ENCODE measurements at places on chromosomes 12 and 14. TPM values are rescaled to one million over a fixed set of nuclear protein-coding genes. Genes with fewer than 3 reads are reported as not detected.

Gene ADAM21
- not detected for total RNA-seq

GRCh38 chr14:60169722-60170121 lies 4.5 kb upstream of the DHRS7 start:
- H3K4me1 ChIP-seq, result peaks cover 8% of the 10 kb centered on the region
- H3K27ac ChIP-seq, result no peak overlapping the region
- H3K4me3 ChIP-seq, result no peak overlapping the region
- no peak for DNase-seq
- no peaks in the 10 kb centered on the region for H3K27me3 ChIP-seq
- no peaks in the 10 kb centered on the region for H3K36me3 ChIP-seq

GRCh38 chr12:11953523-11953922 lies 117.2 kb upstream of the BCL2L14 start:
- H3K27ac ChIP-seq, result no peak overlapping the region
- no peaks in the 10 kb centered on the region for H3K36me3 ChIP-seq
- no peak overlapping the region for H3K4me3 ChIP-seq
- no peak for DNase-seq

DNA sequence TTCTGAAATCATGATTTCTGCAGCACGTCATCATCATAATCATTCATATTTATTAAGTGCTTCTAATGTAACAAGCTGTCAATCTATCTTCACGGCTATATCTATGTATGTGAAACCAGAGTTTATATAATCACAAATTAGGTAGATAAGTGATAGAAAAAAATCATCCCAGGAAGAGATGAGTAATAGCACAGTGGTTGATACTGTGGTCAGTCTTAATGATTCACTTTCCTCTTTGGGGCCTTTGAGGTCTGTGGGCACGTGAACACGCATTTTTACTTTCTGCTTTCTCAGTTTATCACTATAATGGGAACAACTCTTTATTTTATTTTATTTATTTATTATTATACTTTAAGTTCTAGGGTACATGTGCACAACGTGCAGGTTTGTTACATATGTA lies 265.9 kb upstream of the NOVA1 start:
- no peak overlapping the region for H3K27ac ChIP-seq
- peaks cover 3% of the 10 kb centered on the region for H3K4me1 ChIP-seq
- no peak for DNase-seq
- H3K27me3 ChIP-seq, result no peaks in the 10 kb centered on the region
- no peak overlapping the region for H3K4me3 ChIP-seq

GRCh38 chr12:88578276-88579160 lies 1.8 kb downstream of the KITLG start:
- H3K4me1 ChIP-seq, result peaks cover 10% of the 10 kb centered on the region
- peak overlapping the region; percentile 88 for H3K4me3 ChIP-seq
- no peak overlapping the region for H3K27ac ChIP-seq
- no peak for DNase-seq
- no peaks in the 10 kb centered on the region for H3K27me3 ChIP-seq

All from thoracic aorta (tissue), 2 donors.